Pancreas (tissue), 10 donors: ENCODE measurements at places on chromosomes 11 and 22. TPM values are rescaled to one million over a fixed set of nuclear protein-coding genes. Genes with fewer than 3 reads are reported as not detected.

DNA sequence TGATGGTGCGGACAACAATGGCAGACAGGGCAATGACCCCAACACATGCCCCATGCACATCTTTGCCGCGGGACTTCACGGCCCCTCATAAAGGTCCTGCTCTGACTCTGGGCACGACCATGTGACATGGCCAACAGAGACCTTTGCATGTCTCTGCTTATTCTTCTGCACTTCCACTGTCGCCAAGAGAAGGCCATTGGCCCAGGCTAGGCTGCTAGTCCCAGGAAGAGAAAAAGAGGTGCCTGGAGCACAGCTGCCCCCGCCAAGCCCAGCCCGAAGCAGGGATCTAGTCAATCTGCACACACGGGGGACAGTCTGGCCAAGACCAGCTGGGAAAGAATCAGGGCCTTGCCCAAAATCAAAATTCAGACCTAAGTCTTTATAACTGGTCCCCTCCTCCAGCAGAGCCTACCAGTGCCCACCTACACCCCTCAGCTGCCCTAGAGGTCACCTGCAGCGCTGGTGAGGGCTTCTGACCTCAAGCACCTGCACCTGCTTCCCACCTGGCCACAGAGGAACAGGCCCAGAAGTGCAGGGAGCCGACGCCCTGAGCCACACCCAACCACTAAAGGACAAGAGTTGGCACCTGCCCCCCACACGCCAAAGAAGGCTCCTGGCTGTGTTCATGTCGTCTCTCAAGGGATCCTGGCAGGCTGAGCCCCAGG, 8.1 kb downstream of the SULT4A1 start:
- no peak for DNase-seq
- no peaks in the 10 kb centered on the region for H3K36me3 ChIP-seq
- H3K4me3 ChIP-seq = no peak overlapping the region
- H3K27ac ChIP-seq = no peak overlapping the region
- no peaks in the 10 kb centered on the region for H3K4me1 ChIP-seq

GRCh38 chr11:65802841-65803240, 16.0 kb downstream of the OVOL1 start:
- H3K4me3 ChIP-seq = no peak overlapping the region
- no peak for DNase-seq
- no peaks in the 10 kb centered on the region for H3K27me3 ChIP-seq
- H3K4me1 ChIP-seq = no peaks in the 10 kb centered on the region
- no peak overlapping the region for H3K27ac ChIP-seq
- no peaks in the 10 kb centered on the region for H3K36me3 ChIP-seq

DNA sequence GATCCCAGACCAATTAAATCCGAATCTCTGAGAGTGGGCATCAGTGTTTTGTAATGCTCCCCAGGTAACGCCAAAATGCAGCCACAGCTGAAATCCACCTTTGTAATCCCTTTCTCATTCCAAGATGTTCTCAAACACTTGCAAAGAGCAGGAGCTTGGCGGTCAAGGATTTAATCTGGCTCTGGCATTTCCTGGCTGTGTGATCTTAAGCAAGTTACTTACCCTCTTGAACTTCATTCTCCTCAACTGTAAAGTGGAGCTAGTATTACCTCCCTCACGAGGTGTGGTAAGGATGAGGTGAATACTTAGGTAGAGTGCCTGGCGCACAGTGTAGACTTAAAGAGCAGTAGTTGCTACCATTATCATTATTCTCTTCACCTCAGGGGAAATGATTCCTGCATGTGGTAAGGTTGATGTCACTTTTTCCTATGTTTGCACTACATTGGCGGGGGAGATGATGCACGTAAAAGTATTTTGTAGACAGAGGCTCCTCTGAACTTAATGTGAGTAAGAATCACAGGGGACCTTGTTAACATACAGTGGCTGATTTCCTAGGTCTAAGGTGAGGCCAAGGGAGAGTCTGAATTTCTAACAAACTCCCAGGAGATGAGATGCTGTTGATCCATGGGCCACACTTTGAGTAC, 210.4 kb upstream of the PITPNB start:
- H3K27me3 ChIP-seq = no peaks in the 10 kb centered on the region
- DNase-seq = no peak
- no peak overlapping the region for H3K27ac ChIP-seq
- H3K4me1 ChIP-seq = no peaks in the 10 kb centered on the region

- H3K36me3 ChIP-seq = no peaks in the 10 kb centered on the region
- peaks cover 6% of the 10 kb centered on the region for H3K4me1 ChIP-seq
- H3K27me3 ChIP-seq = no peaks in the 10 kb centered on the region
- H3K27ac ChIP-seq = no peak overlapping the region
- H3K4me3 ChIP-seq = no peak overlapping the region
These were observed 325.8 kb downstream of the FAT3 start for GRCh38 chr11:92550411-92550810.

- no peak overlapping the region for H3K4me3 ChIP-seq
- H3K27ac ChIP-seq = no peak overlapping the region
- no peaks in the 10 kb centered on the region for H3K36me3 ChIP-seq
- no peak for DNase-seq
These were observed 64.3 kb downstream of the SMCO4 start for GRCh38 chr11:93478841-93479240.

GRCh38 chr11:63940786-63941185, 2.0 kb downstream of the NAA40 start:
- no peaks in the 10 kb centered on the region for H3K27me3 ChIP-seq
- no peaks in the 10 kb centered on the region for H3K4me1 ChIP-seq
- no peaks in the 10 kb centered on the region for H3K36me3 ChIP-seq
- no peak overlapping the region for H3K27ac ChIP-seq
- no peak overlapping the region for H3K4me3 ChIP-seq

DNA sequence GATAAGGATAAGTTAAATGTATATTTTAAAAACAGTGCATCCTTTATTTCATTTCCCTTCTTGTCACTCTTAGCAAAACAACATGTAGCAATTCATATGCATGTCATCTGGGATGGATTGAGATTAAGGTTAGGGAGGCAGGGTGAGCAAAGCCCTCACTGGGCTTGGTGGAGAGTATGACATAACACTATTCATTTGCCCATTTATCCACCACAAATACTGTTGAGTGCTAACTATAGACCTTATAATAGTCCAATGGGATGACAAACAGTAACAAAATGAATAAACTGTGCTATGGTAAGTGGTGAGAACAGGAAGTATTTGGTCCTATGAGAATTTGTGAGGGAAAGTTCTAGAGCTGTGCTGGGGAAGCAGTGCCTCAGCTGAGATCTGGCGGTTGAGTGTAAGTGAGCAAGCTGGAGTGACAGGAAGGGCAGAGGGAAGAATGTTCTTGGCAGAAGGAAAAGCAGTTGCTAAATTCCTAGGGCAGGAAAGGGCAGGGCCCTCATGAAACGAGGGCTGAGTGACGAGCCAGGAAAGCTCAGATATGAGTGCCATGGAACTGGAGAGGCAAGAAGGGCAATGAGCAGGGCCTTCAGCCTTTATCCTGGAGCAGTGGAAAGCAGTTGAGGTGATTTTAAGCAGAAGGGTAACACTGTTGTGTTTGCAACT, 6.7 kb downstream of the HSD17B12 start:
- H3K27me3 ChIP-seq = no peaks in the 10 kb centered on the region
- H3K27ac ChIP-seq = no peak overlapping the region
- H3K4me3 ChIP-seq = no peak overlapping the region
- H3K36me3 ChIP-seq = no peaks in the 10 kb centered on the region
- H3K4me1 ChIP-seq = peaks cover 12% of the 10 kb centered on the region

- no peaks in the 10 kb centered on the region for H3K4me1 ChIP-seq
- DNase-seq = no peak
- no peak overlapping the region for H3K4me3 ChIP-seq
- no peaks in the 10 kb centered on the region for H3K27me3 ChIP-seq
- no peaks in the 10 kb centered on the region for H3K36me3 ChIP-seq
These were observed 12.5 kb downstream of the IL17REL start for GRCh38 chr22:49999946-50000586.

DNA sequence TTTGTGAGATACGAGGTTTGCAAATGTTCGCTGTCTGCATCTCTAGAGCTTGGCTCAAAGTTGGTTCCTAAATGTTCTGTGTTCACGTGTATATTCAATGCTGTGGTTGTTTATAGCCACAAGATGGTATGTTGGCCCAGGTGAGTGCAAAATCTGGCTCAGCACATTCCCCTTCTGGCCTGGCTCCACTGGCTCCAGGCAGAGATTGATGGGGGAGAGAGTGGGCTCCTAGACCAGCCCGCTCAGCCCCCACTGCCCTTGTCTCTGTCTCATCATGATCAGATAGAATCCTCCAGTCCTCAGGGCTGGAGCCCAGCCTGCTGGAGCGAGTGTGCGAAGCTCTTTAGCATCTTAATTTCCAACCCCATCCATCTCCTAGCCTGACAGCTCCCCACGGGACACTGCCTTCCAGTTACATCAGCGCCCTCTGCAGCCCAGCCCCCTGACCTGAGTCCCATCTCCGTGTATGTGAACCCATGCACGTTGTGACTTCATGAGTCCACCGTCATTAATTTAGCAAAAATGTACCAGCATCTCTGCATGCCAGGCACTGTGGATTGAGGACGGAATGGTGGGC, 2.0 kb downstream of the P2RX3 start:
- no peak for DNase-seq
- peaks cover under 1% of the 10 kb centered on the region for H3K4me1 ChIP-seq
- H3K27me3 ChIP-seq = no peaks in the 10 kb centered on the region
- no peak overlapping the region for H3K4me3 ChIP-seq
- no peaks in the 10 kb centered on the region for H3K36me3 ChIP-seq

DNA sequence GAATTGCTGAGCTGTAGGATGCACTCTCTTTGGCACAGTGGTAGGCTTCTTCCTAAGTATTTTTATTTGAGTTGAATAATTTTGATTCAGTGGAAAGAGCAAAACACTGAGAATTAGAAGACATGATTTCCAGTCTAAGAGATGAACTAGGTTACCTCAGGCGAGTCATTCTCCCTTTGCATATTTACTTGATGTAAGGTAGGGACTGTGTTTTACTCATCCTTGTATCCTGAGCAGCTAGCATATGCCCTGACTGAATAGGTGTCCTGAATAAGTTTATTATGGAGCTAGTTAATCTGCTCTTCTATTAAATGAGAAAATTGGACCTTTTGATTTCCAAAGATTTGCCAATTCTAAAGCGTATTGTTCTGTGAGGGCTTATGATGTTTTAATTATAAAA, 50.7 kb downstream of the STIM1 start:
- H3K27ac ChIP-seq = no peak overlapping the region
- H3K27me3 ChIP-seq = no peaks in the 10 kb centered on the region
- no peak overlapping the region for H3K4me3 ChIP-seq
- H3K36me3 ChIP-seq = no peaks in the 10 kb centered on the region
- DNase-seq = no peak
- H3K4me1 ChIP-seq = peaks cover 6% of the 10 kb centered on the region

DNA sequence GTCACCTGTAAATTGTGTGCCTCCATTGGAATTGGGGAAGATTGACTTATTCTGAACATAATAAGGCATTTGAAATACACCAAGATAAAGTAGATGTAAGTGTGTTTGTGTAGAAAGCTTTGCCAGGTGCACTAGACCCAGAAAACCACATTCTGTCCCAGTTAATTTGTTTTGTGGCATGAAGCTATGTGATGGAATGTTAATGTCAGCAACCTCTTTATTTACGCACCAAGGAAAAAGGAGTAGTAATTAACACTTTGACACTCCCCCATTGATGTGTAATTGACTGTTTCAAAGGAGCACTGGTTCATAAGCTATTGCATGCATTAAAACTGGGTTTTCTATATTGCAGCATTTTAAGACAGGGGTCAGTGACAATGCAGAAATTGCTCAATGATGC, 14.3 kb downstream of the EIF3M start:
- no peak for DNase-seq
- no peaks in the 10 kb centered on the region for H3K27me3 ChIP-seq
- H3K27ac ChIP-seq = no peak overlapping the region
- H3K36me3 ChIP-seq = no peaks in the 10 kb centered on the region
- H3K4me3 ChIP-seq = no peak overlapping the region
- no peaks in the 10 kb centered on the region for H3K4me1 ChIP-seq

DNA sequence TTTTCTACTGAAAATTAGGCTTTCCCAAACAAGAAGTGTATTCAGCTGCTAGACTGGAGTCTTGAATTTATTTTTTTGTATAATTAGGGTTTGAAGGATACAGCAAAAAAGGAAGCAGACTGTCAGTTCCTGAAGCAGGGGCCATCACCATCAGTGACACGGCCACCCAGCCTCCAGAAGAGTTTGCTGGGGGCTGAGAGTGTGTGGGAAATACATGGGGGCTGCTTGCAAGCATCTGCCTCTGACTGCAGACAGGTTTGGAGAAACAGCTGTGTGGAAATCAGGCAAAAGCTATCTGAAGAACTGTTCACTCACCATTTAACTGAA, 23.0 kb downstream of the FZD4 start:
- no peaks in the 10 kb centered on the region for H3K36me3 ChIP-seq
- no peak for DNase-seq
- H3K27me3 ChIP-seq = no peaks in the 10 kb centered on the region
- no peak overlapping the region for H3K27ac ChIP-seq
- H3K4me3 ChIP-seq = no peak overlapping the region

- no peak overlapping the region for H3K27ac ChIP-seq
- H3K4me1 ChIP-seq = no peaks in the 10 kb centered on the region
- DNase-seq = no peak
- no peaks in the 10 kb centered on the region for H3K36me3 ChIP-seq
- H3K27me3 ChIP-seq = no peaks in the 10 kb centered on the region
- no peak overlapping the region for H3K4me3 ChIP-seq
These were observed 6.2 kb downstream of the MRGPRF start for GRCh38 chr11:69006816-69007215.

DNA sequence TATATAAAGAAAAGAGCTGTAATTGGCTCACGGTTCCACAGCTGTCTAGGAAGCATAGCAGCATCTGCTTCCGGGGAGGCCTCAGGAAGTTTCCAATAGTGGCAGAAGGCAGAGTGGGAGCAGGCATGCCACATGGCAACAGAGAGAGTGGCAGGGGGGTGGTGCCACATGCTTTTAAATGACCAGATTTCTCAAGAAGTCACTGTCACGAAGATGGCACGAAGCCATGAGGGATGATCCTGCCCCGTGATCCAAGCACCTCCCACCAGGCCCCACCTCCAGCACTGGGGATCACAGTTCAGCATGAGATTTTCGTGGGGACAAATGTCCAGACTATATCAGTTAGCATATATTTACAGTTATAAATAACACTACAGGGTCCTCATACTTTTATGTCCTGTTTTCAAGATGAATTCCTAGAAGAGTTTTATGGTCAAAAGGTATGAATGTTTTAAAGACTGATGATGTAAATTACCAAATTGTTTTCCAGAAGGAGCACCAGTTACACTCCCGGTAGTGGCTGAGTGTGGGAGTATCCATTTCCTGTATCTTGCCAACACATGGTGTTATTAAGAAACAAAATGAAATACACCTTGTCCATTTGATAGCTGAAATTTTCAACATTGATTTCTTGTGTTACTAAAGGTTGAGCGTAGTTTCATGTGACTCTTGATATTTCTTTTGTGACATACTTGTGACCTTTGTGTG, 19.2 kb downstream of the FAM118A start:
- H3K27me3 ChIP-seq = no peaks in the 10 kb centered on the region
- H3K4me1 ChIP-seq = no peaks in the 10 kb centered on the region
- DNase-seq = no peak
- H3K36me3 ChIP-seq = peaks cover 6% of the 10 kb centered on the region
- H3K27ac ChIP-seq = no peak overlapping the region

The CARD16 gene
- total RNA-seq = 1.2 TPM

The CHRM1 gene
- total RNA-seq = not detected

The NRGN gene
- 1.9 TPM for total RNA-seq

The RCOR2 gene
- 0.40 TPM for total RNA-seq

The NOX4 gene
- total RNA-seq = 0.32 TPM

The GPR83 gene
- total RNA-seq = not detected

The KCNK7 gene
- 0.28 TPM for total RNA-seq

The CCDC89 gene
- not detected for total RNA-seq

The ZNF70 gene
- 3.1 TPM for total RNA-seq

The MMP13 gene
- not detected for total RNA-seq
